ENCODE measurements at places on chromosomes 5 and 9.

DNA sequence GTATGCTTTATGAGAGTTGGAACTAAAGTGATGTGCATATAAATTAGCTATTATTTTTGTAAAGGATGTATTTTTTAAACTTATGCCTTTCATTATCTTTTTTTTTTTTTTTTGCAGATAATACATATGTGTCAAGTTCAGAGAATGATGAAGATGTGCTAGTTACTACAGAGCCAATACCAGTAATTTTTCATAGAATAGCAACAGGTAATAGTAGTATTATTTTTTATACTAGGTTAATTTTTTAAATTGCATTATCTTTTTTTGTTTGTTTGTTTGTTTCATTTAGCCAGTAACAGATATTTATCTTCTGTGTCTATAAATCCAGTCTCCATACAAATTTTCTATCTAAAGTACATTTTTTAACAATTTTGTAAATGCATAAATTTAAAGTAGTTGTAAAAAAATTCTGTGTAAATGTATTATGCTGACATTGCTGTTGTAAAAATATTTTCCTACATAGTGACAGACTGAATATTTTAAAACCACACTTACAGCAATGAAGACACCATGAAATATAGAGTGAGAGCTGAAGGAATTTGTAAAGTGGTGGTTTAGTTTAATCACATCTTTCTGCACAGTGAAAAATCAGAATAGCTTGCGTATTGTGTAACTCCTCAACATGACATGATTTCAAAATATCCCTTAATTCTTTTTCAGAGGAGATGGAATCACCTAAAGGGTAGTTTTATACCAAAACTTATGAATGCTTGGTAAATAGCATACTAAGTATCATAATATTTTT is 93.3 kb downstream of the PARP8 start:
- DNase-seq: no peak

DNA sequence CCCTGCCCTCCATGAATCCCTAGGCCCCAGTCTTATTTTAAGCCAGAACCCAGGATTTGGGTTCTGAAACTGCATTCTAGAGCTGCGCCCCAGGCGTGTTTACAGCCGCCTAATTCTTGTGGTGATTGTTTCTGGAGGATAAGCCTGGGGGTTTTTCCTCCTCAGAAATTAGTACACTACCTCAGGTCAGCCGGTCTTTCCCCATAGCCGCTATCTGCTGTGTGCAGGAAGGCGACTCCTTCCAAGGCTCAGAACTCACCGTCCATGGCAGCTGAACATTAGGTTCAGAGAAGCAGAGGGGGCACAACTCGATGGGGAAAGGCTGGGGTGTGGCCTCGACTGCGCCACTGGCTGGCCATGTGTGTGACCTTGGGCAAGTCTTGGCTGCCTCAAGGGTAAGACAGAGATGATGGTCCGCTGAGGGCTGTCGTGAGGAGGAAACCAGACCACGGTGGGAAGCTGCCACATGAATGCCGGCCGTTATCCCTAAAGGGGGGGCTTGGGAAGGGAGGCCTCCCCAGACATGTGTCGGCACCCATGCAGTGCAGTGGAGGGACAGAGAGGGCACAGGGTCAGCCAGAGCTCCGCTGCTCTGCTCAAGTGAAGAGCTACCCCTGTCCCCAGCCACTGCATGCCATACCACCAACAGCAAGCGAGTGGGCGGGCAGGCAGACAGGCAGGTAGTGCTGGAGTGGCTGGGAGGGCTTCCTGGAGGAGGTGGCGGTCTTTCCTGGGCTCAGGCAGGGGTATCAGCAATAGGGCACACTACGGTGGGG is 28.9 kb downstream of the SHB start:
- DNase-seq: peak; percentile 88

GRCh38 chr5:157486221-157486681 is 26.2 kb downstream of the NIPAL4 start:
- no peak for DNase-seq

- no peak for DNase-seq
These were observed 341.4 kb upstream of the RFX3 start for GRCh38 chr9:3867196-3867595.

GRCh38 chr5:174601946-174602345 is 122.4 kb upstream of the MSX2 start:
- DNase-seq: no peak

- DNase-seq: no peak
These were observed 43.0 kb upstream of the GNAQ start for GRCh38 chr9:78074385-78075291.

DNA sequence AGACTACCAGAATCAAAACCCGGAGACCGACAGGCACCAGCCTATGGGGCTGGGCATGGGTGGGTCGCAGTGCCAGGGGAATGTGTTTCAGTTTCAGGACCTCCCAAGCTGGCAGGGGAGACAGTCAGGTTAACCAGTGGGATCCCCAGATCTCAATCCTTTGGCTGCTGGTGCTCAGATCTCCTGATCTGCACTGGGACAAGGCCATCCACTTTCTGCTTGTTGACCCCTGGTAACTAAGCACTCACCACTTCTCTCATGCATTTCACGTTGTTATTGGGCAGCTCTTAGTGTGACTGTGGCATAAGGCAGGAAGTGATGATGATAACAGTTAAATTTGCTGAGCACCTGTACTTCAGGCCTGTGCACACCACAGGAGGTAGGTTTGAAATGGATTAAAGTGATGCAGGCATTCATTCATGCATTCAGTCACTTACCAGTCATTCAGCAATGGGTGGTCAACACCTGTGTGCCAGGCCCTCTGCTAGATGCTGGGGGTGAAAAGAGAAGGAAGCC is 42.1 kb upstream of the STXBP1 start:
- no peak for DNase-seq

DNA sequence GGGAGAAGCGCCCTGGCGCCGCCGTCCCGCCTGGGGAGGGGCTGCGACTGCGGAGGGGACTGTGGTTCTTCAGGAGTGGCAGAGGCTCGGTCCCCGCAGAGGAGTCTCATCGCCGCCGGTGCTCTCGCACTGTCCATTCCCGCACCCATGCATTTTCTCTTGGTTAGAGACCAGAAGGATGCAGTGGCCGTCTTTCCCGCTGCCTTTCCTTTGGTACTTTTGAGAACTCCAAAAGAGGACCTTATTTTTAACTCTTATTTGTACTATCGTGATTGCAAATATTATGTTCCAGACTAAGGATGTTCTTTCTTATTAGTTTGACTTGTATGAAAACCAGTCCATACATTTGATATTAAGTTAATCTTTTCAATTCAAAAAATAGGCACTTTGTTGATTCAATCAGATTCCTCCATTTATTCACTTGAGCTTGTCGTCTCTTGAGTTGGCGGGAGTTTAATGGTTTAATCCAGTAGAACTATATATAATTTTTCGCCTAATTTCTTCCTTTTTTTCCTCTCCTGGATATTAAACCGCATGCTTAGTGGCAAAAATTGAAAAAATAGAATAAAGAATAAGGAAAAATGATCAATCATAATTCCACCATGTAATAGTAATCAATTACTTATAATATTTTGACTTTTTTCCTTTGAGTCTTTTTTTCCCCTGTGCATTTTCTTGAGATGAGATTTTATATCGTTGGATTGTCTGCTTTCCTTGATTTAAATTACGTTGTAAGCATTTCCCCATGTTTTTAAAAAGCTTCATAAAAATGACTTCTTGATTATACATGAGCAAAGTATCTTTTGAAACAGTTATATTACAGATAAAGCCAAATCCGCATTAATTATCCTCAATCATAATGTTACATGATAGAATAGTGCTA is 861 bp downstream of the ZFYVE16 start:
- peak; percentile 36 for DNase-seq

DNA sequence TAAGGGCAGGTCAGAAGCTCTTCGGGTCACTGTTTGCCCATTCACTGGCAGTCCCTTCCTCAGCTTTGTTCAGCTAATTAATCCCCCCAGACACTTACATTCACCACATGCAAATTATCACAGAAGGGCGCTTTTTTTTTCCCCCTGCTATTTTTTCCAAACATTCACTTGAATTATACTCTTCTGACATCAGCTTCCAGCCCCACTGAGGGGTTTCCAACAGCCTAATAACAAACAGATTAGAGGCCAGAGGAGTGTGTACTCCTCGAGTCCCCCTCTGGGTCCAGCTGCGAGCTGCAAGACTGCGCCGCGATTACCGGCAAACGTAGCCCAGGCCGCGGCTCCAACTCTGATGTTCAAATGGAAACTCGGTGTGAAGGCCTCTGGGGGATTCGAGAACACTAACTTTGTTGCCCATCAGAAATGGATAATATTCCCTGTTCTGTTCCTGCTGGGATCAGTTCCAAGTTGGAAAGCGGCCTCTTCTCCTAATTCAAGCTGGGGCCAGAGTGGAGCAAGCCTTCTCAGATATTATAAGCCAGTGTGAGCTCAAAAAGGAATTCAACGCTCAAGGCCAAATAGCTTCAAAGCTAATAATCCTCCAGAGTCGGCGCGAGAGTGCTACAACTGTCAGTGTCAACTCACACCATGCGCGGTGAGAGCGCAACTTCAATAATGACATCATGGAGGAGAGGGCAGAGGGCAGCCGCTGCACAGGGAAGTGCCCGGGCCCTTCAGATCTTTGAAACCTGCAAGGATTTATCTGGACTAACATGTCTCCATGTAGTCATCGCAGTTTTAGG is 560.8 kb downstream of the BNC2 start:
- DNase-seq: no peak

DNA sequence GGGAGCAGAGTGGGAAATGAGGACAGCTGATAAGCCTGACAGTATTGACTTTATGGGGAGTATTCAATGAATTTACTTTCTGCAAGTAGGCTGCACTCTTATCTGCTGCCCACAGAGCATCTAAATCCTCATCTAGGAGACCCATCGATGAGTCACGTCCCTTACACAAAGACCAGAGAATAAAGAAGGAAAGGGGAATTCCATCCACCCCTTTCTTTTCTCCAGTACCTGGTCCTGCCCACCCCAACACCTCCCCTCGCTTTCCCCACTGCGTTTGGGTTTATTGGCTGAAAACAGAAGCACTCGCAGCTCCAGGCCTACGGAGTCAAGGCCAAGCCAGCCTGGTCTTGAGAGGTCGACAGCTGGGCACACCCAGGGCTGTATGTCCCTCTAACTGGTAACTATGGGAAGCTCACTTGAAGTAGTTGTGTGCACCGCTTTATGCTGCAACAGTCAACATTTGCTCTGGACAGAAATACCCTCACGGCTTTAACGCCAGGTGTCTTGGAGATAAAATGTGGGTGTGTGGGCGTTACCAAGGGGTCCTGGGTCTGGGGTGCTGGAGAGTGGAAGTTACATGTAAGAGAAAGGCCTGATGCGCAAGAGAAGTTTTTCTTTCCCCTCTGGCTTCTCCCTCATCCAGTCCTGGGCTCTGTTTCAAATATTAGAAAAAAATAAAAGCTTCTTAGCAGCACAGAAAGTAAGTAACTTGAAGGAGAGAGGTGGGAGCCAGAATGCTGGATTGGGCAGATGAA is 14.5 kb upstream of the TAL2 start:
- DNase-seq: peak; percentile 37

DNA sequence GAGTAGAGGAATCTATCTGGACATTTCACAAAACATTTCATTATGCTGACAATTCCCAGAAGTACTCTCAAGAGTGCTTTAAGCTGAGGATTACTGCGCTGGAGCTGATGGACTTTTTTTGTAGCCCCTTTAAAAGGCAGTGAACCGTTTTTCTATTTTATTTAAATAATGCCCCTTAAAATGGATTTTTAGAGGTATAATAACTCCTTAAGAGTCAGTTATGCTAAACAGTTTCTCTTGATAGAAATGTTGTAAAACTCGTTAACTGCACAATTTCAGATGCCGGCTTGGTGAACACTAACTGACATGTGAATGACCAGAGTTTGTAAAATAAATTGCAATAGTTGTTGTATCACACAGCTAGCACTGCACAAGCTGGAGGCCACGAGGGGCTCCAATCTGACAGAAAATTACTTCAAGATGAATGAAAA is 174.0 kb downstream of the NR2F1-AS1 start:
- DNase-seq: no peak

DNA sequence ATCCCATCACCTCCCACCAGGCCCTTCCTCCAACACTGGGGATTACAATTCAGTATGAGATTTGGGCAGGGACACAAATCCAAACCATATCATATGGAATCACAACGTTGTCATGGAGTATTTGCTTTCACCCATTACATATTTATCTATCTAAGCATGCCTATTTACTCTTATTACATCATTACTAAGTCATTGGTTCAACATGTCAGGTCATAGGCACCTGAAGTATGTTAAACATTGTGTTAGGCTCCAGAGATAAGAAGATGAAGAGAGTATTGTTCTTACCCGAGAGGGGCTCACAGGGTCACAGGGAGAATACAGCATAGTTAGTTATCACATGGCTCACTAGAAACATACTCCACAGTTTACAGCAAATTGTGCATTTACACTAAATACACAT is 150.5 kb downstream of the TMEM161B start:
- DNase-seq: no peak

- DNase-seq: peak; percentile 17
These were observed 11.3 kb upstream of the DIPK1B start for GRCh38 chr9:136700959-136701667.

GRCh38 chr9:99326112-99326916 is 104.2 kb downstream of the SEC61B start:
- DNase-seq: peak; percentile 2

GRCh38 chr9:123417289-123418051 is 61.5 kb downstream of the CRB2 start:
- no peak for DNase-seq

DNA sequence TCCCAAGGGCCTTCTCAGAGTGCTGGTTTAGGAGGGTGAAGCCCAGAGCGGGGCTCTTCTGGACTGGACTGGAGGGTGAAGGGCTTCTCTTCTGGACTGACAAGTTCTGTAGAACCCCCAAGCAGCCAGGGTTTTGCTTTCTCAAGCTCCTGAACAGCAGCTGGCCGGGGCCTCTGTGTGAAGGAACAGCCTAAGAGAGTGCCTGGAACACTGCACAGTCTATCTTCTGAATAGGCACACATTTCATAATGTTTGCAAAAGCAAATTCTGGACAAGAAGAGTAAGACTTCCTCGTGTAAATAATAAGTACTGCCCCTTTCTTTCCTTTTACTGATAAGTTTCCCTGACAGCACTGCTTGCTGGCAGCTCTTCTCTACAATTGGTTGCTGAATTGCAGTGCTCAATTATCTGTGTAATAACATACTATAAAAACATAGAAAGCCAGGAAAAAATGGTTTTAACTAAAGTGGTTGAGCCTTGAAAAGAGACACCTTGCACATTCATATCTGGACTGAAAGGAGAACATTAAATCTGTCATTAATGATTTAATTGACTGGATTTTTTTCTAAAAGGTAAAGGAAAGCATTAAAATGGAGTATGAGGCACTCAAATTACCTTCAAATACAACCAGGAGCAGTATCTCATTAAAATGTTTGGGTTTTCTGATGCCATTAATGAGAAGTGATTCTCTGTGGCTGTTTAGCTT is 20.5 kb downstream of the MAST4 start:
- DNase-seq: peak; percentile 39

DNA sequence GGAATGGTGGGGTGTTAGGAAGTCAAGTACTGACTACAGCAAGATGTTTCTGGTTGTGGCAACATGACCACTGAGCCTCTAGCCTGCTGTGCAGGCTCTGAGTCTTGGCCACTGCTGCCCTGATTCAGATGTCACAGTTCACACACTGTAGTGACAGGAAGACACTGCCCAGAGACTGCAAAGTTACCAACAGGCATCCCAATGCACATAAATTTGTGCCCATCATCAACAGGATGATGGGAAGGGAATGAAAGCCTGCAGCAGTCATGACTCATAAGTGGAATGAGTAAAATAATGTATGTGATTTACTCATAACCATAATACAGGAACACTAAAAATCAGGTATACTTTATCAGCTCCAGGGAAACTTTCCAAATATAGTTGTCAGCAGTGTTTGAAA is 251.6 kb upstream of the HAPLN1 start:
- no peak for DNase-seq
